ENCODE measurements at places on chromosomes 1 and 21.

DNA sequence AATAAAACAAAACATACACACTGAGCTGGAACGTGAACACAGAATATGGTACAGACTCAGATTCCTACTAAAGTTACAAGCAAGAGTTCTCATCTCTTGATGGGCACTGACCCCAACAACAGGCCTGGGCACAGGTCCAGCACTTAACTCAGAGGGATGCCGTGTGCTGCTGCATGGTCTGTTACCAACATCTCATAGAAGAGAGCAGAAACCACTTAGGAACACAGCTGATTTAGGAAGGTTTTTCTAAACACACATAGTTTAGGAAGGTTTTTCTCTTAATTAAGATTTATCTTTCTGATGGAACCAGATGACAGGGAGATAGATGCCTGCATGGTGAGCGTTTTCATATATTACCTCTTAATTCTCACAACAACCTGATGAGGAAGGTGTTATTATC lies 1.5 kb downstream of the GCLM start:
- peak; percentile 69 for DNase-seq

- DNase-seq, result peak; percentile 8
Measured at GRCh38 chr1:10755970-10756521, 40.4 kb downstream of the CASZ1 start.

GRCh38 chr1:16007671-16008341 lies 3.8 kb downstream of the SRARP start:
- DNase-seq, result no peak

- no peak for DNase-seq
Measured at GRCh38 chr1:150164224-150164623, 14.5 kb downstream of the PLEKHO1 start.

DNA sequence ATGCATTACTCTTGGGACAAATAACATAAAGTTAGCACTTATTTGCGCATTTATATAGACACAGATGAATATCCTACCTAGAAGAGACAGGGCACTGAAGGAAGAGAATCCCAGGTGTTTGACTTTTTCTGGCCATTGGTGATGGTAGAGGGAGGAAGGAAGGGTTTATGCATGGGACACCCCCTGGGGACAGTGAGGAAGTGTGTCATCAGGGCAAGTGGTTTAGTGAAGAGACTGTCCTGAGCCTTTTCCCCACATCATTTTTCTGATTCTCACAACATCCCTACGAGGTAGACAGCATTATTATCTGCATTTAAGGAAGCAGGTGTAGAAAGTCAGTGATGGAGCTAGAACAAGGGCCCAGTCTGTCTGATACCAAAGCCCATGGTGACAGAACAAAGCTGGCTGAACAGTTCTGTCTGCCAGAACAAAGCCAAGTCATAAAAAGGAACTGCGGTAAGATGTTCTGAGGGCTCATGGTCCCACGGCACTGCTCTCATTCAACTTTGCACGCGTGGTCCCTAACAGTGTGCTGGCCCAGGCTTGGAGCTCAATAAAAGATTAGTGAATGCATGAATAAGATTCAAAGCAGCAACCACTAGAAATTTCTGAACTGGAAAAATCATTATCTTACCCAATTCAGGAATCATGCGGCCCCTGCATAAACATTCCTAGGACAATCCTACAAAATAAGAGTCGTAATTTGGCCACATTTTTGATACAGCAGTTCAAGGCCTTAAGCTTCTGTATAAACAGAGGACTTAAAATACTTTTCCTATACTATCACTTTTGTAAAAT lies 12.2 kb upstream of the CDC42BPA start:
- DNase-seq, result no peak

DNA sequence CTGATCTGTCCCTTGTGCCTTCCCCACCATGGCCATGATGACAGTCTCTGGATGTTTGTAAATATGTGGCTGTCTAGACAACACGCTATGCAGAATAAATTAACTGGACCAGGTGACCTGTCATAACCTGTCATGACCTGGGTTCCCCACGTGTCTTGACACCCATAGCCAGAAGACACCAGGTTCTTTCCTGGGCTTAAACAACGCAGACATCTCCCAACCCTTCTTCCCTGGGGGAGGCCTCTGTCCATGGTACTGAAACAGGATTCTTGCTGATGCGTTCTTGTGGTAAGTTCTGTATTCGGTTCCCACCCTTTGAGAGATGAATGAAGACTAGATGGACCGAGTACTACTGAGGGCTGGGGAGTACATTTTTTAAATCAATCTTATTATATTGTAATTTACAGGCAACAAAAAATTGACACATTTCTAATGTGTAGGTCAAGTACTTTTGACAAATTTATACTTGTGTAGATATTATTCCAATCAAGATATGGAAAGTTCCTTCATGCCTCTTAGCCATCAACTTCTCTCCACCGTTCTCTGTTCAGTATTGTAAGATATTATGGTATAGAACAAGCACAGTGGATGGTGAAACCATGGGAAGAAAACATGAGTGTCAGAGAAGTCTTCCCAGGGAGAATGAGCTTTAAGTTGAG lies 738.8 kb downstream of the PTPRU start:
- DNase-seq, result peak; percentile 24

GRCh38 chr1:206734499-206735142 lies 36.0 kb upstream of the IL19 start:
- DNase-seq, result peak; percentile 51

- DNase-seq, result no peak
Measured at GRCh38 chr1:27597516-27598294, 6.2 kb downstream of the AHDC1 start.

DNA sequence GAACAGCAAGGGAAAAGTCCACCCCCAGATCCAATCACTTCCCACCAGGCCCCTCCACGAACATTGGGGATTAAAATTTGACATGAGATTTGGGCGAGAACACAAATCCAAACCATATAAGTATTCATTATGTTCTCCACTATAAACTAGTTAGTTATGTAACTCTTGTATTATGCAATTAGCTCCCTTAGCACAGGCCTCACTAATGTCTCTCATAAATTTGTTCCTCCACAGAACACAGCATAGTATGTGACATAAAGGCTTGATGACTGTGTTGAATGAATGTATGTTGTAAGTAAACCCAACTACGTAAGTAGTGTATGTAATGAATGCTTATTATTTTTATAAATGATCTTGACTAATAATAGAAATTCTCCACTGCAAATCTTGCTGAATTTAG lies 223.3 kb upstream of the ZRANB2 start:
- DNase-seq, result no peak

- peak; percentile 68 for DNase-seq
Measured at GRCh38 chr1:21937372-21938121, 437 bp upstream of the HSPG2 start.

- no peak for DNase-seq
Measured at GRCh38 chr1:100039591-100039990, 69.8 kb downstream of the SLC35A3 start.

DNA sequence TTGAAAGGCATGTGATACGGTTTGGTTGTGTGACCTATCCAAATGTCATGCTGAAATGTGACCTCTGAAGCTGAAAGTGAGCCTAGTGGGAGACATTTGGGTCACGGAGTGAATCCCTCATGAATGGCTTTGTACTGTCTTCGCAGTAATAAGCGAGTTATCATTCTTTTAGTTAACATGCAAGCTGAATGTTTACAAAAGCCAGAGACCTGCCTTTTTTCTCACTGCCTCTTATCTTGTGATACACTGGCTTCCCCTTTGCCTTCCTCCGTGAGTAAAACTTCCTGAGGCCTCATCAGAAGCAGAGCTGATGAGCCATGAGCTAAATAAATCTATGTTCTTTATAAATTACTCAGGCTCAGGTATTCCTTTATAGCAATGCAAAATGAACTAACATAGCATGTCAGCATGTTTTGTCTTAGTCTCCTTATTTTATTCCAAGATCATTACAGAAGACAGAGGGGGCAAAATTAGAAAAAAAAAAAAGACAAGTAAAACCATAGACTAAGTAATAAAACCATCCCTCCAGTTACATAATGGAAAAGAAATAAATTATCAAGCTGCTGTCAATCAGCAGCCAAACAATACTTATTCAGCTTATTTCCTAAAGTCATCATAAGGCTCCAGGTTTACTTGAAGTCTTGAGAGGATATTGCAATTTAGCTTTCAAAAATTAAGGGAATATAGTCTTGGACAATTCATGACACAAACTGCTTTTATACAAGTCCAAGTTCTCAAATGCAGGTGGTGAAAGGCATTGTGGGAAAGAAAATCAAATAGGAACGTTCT lies 12.1 kb downstream of the RGS18 start:
- DNase-seq, result no peak

DNA sequence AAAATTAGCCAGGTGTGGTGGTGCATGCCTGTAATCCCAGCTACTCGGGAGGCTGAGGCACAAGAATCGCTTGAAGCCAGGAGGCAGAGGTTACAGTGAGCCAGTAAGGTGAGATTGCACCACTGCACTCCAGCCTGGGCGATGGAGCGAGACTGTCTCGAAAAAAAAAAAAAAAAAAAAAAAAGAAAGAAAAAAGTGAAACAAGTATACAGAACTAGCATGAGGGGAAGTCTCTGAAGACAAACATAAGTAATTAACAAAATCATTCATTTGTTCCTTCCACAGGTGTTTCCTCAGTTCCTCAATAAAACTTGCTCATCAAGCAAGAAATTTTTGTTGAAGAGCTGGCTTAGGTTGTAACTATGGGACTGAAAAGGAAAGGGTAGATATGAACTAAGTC lies 52.2 kb upstream of the CNN3 start:
- DNase-seq, result no peak

DNA sequence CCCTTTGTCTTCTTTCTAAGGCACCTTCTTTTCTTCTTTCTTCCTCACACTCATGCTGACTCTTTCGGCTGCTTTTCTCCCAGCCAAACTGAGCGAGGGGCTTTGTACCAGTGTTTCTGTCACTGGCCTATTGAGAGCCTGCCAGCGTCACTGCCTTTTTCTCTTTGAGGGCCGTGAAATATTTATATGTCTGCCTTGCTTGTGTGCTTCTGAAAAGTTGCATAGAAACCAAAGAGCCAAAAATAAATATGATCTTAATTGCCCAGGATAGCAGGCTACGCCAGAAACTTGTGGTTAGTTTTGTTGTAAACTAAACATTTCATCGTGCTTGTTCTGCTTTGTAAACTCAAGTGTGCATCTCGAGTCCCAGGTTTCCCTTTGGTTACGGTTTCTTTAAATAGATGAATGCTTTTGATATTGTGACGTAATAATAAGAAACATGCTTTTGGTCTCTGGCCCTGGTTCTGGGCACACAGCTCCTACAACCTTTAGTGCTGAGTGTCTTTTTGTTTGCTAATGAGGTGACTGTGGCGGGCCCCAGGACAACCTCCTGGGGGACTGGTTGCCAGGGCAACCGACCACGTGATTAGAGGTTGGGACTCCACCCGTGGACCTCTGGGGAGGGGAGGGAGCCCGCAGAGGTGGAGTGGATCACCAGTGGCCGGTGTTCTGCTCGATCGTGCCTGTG lies 10.8 kb downstream of the SLC37A1 start:
- DNase-seq, result peak; percentile 52
